ENCODE measurements at places on chromosomes 5 and 9.
A peak's percentile ranks its signal among the peaks of the same experiment; 100 is the strongest.

GRCh38 chr9:94757158-94757557 is 30.7 kb downstream of the AOPEP start:
- no peak for DNase-seq

GRCh38 chr9:108374626-108375025 is 481.2 kb downstream of the ACTL7B start:
- DNase-seq, result no peak

GRCh38 chr5:176611435-176611834 is 1.5 kb upstream of the GPRIN1 start:
- DNase-seq, result peak; percentile 72

- no peak for DNase-seq
Measured at GRCh38 chr5:87054821-87055220, 212.9 kb upstream of the RASA1 start.

DNA sequence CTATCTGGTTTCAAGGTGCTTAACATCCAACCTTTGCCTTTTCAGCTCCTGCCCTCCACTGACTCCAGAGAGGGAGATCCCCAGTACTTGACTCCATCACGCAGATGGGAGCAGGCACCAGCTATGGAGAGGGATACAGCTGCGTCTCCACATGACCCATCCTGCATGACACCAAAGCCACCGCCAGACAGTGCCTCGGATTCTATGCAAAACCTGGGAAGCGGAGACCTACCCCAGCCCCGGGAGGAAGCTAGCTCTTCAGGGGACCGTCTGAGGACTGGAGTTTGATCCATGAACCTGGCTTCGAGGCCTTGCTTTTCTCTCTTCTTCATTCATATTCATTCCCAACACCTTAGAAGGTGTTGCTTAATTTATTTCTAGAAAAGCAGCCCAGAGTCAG is 24.8 kb downstream of the HRH2 start:
- DNase-seq, result no peak

DNA sequence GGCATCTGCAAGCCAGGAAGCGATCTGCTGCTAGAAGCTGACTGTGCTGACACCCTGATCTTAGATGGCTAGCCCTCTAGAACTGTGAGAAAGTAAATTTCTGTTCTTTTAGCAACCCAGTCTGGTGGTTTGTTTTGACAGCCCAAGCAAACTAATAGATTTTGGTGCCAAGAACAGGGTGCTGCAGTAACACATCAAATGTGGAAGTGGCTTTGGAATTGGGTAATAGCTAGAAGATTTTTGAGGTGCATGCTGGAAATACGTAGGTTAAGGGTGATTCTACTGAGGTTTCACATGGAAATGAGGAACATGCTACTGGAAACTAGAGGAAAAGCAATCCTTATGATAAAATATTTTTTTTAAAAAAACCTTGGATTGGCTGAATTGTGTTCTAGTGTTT is 153.5 kb upstream of the SH3GL2 start:
- DNase-seq, result no peak

DNA sequence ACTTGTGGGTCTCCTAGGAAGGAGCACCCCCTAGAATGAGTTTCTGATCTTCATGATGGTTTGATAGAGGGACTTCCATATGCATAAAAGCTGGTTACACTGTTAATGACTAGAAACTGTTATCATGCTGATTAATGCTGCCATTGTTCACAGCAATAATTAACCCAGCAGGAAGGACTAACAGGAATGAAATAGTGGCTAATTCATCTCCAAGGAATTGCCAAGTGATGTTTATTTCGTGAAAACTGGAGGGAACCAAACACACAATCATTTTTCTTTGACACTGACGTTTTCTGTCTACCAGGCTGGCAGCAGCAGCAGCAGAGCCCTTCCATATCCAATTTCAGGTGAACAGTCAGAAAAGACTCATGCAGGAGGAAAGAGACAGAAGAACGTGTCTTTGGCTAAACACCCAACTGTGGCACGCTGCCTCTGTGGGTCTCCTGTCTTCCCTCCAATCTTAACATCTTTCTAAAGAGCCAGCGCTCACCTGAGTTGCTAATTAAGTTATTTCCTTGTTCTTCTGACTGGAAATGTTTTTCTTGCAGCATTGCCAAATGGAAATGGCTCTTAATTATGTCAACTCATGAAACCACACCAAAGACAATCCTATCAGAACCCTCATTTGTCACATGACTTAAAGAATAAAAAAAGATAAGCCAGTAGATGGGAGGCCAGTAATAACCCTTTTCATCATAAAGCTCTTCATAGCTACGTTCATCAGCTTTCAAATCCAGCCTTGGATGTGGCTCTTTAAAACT is 181.5 kb downstream of the SLIT3 start:
- DNase-seq, result no peak

GRCh38 chr9:108057421-108058134 is 568.0 kb upstream of the KLF4 start:
- no peak for DNase-seq

GRCh38 chr9:137117269-137117731 is 2.8 kb upstream of the DPP7 start:
- no peak for DNase-seq

DNA sequence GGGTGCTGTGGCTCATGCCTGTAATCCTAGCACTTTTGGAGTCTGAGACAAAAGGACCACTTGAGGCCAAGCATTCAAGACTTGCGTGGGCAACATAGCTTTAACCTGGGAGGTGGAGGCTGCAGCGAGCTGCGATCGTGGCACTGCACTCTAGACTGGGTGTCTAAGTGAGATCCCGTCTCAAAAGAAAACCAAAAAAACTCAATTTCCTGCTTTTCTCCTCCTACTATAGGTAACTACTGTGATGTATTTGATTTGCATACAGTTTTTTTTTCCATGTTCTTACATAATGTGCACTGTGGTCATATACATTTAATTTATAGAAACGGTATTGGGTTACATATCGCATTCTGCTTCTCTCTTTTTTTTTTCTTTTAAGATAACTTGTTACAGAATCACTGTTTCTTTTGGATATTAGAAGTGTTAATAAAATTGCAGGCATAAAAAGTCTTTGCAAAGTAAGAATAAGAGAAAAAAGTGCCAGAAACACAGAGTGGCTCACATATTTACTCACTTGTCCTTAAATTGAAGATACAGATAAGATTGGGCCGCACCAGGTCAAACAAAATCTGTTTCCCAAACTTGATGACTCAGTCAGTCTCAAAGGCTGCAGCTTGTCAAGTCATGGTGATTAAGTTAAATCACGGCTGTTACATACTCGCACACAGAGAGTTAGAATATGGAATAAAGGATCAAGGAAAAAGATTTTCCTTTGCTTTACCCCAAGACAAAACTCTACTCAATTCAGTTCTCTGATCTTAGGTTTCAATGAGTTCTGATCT is 2.0 kb upstream of the PTGR1 start:
- no peak for DNase-seq

- DNase-seq, result no peak
Measured at GRCh38 chr5:120405923-120406322, 58.2 kb upstream of the PRR16 start.

- no peak for DNase-seq
Measured at GRCh38 chr5:348726-349125, 27.2 kb downstream of the AHRR start.

GRCh38 chr5:131481569-131481968 is 153.5 kb downstream of the RAPGEF6 start:
- no peak for DNase-seq

DNA sequence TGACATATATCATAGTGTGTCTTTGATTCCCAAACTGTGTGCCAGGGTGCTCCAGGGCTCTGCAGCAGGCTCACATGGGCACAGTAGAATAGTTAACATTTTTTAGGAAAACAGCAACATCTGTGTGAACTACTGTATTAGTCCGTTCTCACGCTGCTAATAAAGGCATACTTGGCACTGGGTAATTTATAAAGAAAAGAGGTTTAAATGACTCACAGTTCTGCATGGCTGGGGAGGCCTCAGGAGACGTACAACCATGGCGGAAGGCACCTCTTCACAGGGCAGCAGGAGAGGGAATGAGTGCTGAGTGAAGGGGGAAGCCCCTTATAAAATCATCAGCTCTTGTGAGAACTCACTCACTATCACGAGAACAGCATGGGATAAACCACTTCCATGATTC is 82.7 kb downstream of the EGFLAM start:
- no peak for DNase-seq

- DNase-seq, result no peak
Measured at GRCh38 chr5:115775999-115776398, 40.5 kb downstream of the CDO1 start.

DNA sequence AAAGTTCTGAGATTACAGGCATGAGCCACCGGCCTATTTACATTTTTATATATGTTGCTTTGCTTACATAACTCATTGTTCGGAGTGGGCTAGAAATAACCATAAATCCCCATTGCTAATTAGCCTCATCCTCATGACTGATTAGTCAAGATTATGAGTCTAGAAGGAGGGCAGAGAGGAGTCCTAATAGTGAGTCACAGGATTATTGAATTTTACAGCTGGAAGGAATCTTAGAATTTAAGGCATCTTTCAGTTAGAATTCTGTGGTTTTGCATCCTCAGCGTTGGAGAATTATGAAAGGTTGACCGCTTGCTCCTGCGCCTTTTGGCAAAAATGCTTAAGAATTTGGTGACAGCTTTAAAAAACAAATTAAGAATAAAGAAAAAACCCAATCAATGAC is 2.6 kb upstream of the PBX3 start:
- DNase-seq, result no peak

DNA sequence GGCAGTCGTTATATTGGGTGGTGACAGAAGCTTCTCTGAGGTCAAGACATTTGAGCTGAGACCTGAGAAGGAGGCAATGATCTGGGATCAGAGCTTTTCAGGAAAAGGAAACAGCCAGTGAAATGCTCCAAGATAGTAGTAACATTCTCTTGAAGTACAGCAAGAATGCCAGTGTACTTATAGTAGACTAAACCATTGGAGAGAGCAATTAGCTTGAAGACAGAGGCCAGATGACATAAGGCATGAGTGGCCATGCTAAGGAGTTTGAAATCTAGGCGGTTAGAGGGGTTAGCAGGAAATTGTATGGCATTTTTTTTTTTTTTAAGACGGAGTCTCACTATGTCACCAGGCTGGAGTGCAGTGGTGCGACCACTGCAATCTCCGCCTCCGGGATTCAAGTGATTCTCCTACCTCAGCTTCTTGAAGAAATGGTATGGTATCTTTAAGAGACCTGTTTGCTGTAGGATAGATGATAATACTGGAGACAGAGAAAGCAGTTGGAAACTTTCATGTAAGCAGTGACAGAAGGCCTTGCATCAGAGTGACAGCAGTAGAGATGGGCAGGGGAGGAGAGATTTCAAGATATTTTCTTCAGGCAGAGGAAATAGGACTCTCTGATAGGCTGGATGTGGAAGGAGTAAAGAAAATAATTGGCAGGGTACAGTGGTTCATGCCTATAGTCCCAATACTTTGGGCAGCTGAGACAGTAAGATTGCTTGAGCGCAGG is 482.2 kb upstream of the PAPPA start:
- no peak for DNase-seq

GRCh38 chr9:97632985-97633858 is at the start of the genes NCBP1 and TSTD2:
TSS of gene NCBP1 (plus strand) at chr9:97633821. CDS start at chr9:97633882, 61 bp downstream.
TSS of gene TSTD2 (minus strand) at chr9:97633368. CDS start at chr9:97627562, 5,806 bp downstream.
- peak; percentile 94 for DNase-seq

GRCh38 chr5:69042915-69043654 is 50.7 kb upstream of the SLC30A5 start:
- peak; percentile 80 for DNase-seq

DNA sequence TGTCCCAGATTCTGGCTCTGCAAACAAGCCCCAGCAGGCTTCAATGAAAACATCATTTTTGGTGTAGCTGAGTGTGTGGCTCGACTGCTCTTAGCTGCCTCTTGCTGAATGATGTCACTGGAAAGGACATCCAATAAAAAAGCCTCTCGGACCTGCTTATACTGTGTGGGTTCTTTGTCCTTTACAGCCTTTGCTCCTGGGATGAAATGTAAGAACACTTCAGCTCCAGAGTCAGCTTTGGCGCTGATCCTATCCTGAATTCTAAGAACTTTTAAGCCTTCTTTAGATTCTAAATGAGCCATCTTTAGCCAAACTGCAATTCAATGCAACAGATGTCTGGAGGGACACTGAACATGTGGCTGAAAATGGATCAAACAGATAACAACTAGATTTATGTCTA is 404.6 kb upstream of the C9orf72 start:
- DNase-seq, result no peak

- no peak for DNase-seq
Measured at GRCh38 chr5:72166070-72166979, 59.0 kb downstream of the MAP1B start.

GRCh38 chr5:167233507-167234220 is 1057.8 kb upstream of the WWC1 start:
- DNase-seq, result no peak

GRCh38 chr5:95403996-95404395 is 12.8 kb downstream of the FAM81B start:
- DNase-seq, result no peak

GRCh38 chr9:129698254-129698757 is 32.9 kb downstream of the PRRX2 start:
- peak; percentile 26 for DNase-seq

GRCh38 chr5:170641589-170642031 is 137.8 kb downstream of the KCNIP1 start:
- DNase-seq, result no peak

DNA sequence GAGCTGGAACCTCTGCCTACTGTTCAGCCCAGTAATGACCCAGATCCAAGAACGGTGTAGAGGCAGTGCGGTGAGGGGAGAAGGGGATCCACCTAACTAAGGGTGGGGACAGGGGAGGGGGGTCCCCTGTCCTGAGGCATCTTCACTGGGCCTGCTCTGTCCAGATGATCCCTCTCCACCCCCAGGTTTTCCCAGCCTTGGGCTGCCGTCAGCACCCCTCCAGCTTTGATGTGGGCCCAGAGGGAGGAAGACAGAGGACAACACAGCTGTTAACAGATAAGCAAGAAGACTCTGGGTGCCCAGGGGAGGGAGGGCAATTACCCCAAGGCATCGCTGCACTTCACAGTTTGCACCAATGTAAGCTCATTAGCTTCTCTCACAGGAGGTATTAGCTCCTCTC is 19.3 kb downstream of the BICD2 start:
- no peak for DNase-seq

- DNase-seq, result no peak
Measured at GRCh38 chr5:173880306-173880985, 7.7 kb upstream of the CPEB4 start.

DNA sequence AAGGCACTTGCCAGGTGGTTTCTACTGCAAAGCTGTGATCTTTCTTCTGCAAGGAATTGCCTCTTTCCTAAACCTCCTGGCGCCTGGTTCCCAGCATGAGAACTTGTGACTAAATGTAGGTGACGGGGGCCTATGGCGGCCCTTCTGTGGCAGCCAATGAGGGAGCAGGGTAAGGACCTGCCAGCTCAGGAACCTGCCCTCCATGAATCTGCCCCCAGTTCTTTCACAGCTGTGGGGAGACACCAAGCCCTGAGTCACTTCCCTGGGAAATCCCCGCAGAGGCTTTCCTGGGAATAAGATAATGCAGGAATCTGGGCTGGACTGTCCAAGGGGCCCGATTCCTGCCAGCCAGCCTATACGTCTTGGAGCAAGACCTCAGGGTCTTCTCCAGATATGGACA is 56.7 kb upstream of the CTNNA1 start:
- no peak for DNase-seq

- no peak for DNase-seq
Measured at GRCh38 chr5:133790898-133791297, 177.5 kb downstream of the C5orf15 start.

DNA sequence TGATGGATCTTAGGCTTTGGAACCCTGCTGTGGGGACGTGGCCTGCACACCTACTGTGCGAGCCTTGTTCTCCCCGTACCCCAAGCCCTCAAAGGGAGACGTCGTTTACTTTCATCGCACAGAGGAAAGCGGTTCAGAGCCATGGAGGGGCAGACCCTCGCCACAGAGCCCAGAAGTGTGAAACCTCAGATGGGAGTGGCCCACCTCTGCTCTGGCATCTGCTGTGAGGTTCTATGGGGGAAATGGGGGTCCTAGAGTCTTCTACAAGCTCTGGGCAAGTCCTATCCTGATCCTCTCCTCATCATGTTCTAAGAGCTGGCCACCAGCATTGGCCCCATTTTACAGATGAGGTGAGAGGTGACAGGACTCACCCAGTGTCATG is 3.7 kb upstream of the RNF44 start:
- DNase-seq, result peak; percentile 41
